ENCODE measurements at places on chromosomes 12 and 14. TPM values are rescaled to one million over a fixed set of nuclear protein-coding genes. Genes with fewer than 3 reads are reported as not detected.

DNA sequence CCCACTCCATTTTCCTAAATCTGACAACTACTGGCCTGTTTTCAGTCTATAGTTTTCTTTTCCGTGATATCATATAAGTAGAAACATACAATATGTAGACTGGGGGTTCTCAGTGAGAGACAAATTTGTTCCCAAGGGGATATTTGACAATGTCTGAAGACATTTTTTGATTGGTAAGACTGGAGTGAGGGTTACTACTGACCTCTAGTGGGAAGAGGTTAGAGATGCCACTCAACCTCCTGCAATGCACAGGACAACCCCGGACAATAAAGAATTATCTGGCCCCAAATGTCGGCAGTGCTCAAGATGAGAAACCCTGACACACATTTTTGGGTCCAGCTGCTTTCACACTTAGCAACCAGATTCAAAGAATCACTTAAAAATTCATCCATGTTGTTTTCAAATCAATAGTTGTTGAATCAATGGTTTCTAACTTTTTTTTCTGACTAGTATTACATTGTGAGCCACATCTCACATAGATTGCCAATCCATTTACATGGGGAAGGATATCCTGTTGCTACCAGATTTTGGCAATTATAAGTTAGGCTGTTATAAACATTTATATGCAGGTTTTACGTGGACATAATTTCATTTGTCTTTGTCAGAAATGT lies 307.1 kb downstream of the RPL10L start:
- peak; percentile 2 for DNase-seq

DNA sequence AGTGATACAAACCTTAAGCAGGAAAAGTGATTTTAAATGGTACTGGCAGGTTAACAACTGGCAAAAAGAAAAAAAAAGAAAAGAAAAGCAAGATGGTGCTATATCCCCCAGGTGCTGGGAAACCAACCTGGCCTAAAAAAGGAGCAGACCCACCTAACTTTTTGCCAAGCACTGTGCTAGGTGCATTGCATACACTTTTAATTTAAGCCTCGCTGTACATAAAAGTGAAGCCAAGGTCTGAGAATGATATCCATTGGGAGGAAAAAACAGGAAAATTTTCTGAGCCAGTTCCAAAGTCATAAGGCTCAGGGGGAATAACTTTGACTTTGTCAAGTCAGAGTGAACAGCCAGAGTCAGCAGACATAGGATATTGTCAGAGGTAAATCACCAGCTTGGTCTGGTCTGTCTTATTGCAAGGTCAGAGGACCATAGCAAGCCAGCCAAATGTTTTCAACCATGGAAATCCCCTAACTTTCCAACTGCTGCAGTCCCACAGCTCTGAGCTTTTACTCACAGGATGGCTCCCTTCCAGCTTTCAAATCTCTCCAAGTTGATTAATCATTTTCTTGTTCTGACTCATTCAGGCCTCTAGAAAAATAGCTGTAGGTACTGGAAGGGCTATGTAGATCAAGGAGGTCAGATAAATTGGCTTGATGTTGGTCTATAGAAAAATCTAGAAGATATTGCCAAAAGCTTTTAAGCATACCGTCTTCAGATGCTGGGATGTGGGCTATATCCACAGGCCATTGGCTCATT lies 412.9 kb downstream of the RAD51B start:
- DNase-seq, result peak; percentile 100

GRCh38 chr14:105292826-105293711 lies 7.7 kb downstream of the BRF1 start:
- DNase-seq, result no peak

DNA sequence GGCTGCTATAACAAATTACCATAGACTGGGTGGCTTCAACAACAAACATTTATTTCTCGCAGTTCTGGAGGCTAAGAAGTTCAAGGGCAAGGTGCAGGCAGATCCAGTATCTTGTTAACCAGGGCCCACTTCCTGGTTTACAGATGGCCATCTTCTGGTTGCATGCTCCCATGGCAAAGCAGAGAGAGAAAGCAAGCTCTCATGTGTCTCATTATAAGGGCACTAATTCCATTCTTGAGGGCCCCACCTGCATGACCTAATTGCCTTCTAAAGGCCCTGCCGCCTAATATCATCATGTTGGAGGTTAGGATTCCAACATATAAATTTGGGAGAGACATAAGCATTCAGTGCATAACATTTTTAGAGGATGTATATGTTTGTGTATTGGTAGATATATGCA lies 280.1 kb upstream of the TMPO start:
- no peak for DNase-seq

DNA sequence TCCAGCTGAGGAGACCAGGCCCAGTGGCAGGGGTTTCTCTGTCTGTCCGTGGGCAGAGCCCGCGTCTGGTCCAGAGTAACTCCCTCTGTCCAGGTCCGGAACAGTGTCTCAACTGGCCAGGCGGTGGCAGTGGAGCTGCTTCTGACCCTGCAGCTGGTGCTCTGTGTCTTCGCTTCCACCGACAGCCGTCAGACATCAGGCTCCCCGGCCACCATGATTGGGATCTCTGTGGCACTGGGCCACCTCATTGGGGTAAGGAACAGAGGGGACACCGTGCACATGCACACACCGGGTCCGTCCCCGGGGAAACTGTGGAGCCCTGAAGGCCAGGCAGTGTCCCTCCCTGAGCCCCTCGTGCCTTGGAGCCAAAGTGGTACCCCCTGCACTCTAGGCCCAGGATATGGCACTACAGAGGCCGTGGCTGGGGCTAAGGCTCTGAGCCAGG lies 1.5 kb downstream of the AQP6 start:
- peak; percentile 25 for DNase-seq

GRCh38 chr12:107912421-107913004 lies 138.0 kb downstream of the ASCL4 start:
- no peak for DNase-seq

GRCh38 chr12:104986022-104986941 lies at the start of gene NOPCHAP1:
Gene NOPCHAP1 (plus strand): TSS chr12:104986316. CDS start chr12:104986353, 37 bp downstream.
- peak; percentile 69 for DNase-seq

DNA sequence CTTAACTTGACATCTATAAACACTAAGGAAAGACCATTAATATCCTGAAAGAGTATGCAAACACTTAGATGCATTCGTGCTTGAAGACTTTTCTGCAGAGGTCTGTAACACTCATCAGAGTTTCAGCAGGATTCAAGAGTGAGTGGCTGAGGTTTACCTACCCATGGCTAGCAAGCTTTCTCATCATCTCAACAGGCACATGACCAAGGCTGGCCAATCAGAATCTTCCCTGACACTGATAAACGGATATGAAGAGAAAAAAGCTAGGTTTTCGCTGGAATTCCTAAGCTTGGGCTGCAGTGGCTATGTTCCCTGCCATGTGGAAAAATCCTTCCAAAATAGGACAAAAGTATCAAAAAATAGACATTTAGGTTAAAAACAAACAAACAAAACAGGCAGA lies 162.1 kb upstream of the USP15 start:
- no peak for DNase-seq

- no peak for DNase-seq
These were observed 14.3 kb upstream of the KRT73 start for GRCh38 chr12:52632656-52633055.

- peak; percentile 16 for DNase-seq
These were observed 1750.7 kb upstream of the FLRT2 start for GRCh38 chr14:83779266-83779665.

DNA sequence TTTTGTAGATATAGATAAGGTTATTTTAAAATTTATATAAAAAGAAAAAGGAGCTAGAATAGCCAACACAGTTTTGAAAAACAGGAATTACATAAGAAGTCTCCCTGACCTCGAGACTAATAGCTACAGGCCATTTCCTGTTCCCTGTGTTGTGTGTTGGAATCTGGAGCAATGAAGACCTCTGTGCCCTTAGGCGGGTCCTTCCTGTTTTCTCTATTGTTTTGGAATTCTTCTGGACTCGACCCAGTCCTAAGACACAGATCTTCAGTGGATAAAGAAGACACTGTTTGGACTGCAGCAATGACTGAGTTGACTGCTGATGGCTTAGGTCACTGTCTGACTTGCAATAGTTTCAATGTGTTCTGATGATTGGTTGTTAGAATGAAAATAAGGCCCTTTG lies 26.2 kb downstream of the SNRPF start:
- no peak for DNase-seq

DNA sequence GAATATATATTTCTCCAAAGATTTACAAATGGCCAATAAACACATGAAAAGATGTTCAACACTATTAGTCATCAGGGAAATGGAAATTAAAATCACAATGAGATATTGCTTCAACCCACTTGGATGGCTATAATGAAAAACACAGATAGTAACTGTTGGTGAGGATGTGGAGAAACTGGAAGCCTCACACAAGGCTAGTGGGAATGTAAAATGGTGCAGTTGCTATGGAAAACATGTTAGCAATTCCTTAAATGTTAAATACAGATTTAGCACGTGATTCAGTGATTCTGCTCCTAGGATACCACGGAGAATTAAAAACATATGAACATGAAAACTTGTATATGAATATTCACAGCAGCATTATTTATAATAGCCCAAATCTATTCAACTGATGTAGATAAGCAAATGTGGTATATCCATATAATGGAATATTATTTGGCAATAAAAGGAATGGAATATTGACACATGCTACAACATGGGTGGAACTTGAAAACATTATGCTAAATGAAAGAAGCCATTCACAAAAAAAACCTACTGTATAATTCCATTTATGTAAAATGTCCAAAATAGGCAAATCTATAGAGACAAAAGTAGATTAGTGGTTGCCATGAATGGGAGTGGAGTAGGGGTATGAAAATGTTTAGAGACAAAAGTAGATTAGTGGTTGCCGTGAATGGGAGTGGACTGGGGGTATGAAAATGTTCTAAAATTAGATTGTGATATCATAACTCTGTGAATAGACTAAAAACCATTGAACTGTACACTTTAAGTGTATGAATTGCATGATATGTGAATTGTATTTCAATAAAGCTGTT lies 227.1 kb upstream of the DDHD1 start:
- no peak for DNase-seq

GRCh38 chr14:53265025-53265424 lies 111.9 kb upstream of the DDHD1 start:
- no peak for DNase-seq

GRCh38 chr12:30823156-30823699 lies 68.5 kb upstream of the CAPRIN2 start:
- no peak for DNase-seq

- peak; percentile 14 for DNase-seq
These were observed 55.4 kb downstream of the RPAP3 start for GRCh38 chr12:47650469-47650868.

DNA sequence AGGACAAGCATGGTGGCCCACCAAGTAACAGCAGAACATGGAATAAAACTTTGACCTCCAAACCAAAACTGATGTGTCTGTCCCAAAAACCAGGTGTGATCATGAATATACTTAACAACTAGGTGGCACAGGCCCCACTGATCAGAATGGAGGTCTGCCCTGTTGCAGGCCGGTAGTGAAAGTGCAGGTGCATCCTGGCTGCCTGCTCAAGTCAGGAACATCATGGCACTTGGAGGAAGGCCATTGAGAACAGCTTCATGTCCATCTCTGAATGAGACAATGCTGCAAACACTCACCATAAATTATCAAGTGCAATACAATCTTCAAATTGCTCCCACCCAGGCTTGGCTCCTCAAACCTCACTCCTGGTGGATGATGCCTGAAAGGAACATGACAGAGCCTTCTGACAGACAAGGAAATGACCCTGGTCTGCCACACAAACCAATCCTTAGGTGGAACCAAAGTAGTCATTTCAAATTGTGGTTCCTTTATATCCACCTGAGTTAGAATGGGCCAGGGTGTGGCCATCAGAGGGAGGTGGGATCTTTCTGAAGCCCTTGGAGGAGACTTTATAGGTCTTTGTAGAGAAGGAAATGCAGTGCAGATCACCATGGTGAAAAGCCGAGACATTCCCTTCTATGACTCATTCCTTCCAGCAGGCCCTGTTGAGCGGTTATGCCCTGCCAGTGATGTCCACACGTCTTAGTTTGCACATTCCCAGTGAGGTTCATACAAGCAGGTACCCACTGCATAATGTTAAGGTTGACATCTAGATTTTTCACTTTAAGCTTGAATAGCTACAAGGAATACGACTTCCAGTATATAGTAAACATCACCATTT lies 36.0 kb downstream of the EGLN3 start:
- DNase-seq, result peak; percentile 85

GRCh38 chr14:59360923-59361794 lies 104.0 kb downstream of the GPR135 start:
- peak; percentile 92 for DNase-seq

DNA sequence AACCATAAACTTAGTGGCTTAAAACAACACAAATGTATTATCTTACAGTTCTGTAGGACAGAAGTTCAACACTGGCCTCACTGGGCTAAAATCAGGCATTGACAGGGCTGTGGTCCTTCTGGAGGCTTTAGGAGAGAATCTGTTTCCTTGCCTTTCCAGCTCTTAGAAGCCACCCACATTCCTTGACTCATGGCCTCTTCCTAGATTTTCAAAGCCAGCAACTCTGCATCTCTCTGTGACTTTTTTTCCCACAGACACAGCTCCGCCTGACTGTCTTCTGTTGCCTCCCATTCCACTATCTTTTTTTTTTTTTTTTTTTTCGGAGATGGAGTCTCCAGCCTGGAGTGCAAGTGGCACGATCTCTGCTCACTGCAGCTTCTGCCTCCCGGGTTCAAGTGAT lies 11.8 kb upstream of the NFATC4 start:
- DNase-seq, result no peak

DNA sequence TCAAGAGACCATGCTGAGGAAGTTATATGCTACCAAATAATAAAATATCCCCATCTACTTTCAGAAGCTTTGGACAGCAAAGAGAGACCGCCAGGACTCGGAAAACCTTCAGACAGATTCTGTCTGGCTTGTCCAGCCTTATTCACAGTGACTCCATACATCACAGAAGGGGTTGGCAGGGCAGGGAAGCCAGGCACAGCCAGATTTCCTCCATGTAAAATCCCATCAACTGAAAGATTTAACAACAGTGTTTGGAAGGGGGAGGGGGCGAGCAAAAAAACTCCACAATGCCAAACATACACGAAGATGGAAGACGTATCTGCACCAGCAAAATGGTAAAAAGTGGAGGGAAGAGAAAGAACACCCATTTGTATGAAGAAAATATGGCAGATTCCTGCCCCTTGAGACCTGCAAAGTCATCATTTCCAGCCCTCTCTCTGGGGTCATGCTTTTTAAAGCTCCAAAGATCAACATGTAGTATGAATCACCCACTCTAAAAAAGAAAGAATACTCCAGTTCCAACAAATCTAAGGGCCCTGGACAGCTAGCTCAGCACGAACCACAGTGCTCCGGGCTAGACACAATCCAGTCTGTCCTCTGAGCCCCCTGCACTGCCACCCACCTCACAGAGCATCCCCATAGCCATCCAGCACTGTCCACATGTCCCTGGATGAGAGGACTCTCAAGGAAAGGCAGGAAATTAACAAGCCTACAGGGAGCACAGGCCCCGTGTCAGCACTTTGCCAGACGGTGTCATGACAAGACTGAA lies 116.4 kb downstream of the DICER1 start:
- no peak for DNase-seq

GRCh38 chr12:132881818-132882217 lies 5.6 kb downstream of the CHFR start:
- DNase-seq, result peak; percentile 10

Gene PLEKHD1
- total RNA-seq, result 0.05 TPM

Gene ESYT1
- 138 TPM for total RNA-seq

Gene RNASE2
- total RNA-seq, result not detected

Gene KCNA1
- total RNA-seq, result 0.27 TPM

Gene SYCP3
- not detected for total RNA-seq

Gene AQP2
- total RNA-seq, result not detected

Gene TOMM20L
- not detected for total RNA-seq

Gene NKX2-1
- not detected for total RNA-seq

Gene KLRF1
- total RNA-seq, result not detected

Gene CCDC88C
- 12.4 TPM for total RNA-seq

Gene ZNF891
- total RNA-seq, result 1.2 TPM

All from astrocyte (in vitro differentiated cells and primary cell).